Hematopoietic multipotent progenitor cell (in vitro differentiated cells): ENCODE measurements at places on chromosomes 5 and 9. TPM values are rescaled to one million over a fixed set of nuclear protein-coding genes. Genes with fewer than 3 reads are reported as not detected.
A peak's percentile ranks its signal among the peaks of the same experiment; 100 is the strongest.

GRCh38 chr9:89635816-89636215 is 31.0 kb downstream of the GADD45G start:
- DNase-seq: no peak

GRCh38 chr9:69976152-69976551 is 67.5 kb upstream of the MAMDC2 start:
- DNase-seq: no peak

GRCh38 chr5:34673463-34674125 is 17.5 kb downstream of the RAI14 start:
- DNase-seq: no peak

DNA sequence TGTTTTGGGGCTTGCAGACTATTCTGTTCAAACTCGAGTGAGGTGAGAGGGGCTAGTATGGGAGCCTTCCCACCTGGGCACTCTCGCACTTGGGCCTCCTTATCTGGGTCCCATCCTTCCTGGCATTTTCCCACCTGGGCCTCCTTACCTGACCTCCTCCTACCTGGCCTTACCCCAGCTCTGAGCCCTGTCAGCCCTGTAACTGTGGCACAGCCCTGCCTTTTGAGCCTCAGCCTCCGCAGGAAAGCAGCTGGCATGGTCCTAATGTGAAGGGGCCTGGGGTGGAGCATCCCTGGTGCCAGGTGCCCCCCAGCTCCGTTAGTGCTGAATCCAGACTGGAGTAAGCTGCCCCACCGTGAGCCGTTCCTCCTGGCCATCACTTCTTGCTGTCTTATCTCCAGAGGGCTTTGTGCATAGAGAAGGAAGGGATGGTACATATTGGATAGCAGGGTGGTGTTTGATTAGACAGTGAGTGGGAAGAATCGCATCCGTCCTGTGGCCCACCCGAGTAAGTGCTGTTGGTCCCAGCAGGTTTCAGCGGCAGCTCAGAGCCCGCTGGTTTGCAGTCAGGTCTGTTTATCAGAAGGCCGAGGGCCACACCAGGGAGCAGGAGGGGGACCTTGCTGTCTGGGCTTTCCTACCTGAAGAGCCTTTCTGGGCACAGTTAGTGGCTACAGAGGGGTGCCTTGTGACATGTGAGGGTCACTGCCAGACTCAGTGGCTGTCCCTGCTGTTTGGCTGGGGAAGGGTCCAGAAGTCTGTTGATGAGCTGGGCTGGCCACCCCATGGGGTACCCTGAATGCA is 76.5 kb downstream of the WNK2 start:
- no peak for DNase-seq

DNA sequence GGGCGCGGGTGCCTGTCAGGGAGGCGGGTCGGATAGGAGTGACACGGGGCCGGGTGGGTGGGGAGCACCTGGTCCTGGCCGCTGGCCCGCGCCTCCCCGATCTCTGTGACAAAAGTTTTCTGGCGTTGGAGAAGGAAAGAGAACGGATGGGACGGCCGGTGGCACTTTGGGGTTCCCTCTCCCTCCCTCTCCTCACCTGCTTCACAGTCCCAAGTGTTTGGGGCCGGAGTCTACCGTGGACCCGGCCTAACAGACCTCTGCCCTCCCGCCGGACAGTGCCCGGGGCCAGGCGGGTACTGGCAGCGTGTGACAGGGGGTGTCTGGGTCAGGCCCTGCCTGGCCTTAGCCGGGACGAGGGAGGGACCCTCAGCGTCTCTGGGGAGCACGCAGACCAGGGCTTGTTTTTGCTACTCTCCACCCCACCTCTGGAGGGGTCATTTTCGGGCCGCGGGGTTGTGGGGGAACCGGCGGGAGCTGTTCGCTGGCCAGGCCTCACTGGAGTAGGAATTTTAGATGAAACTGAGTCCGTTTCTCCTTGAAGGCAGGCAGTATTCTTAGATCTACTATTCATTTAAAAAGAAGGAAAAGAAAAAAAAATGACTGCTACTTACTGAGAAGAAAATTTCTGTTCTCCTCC is 1.7 kb downstream of the PRDM6 start:
- DNase-seq: no peak

The PCDHA1 gene
- not detected for total RNA-seq

DNA sequence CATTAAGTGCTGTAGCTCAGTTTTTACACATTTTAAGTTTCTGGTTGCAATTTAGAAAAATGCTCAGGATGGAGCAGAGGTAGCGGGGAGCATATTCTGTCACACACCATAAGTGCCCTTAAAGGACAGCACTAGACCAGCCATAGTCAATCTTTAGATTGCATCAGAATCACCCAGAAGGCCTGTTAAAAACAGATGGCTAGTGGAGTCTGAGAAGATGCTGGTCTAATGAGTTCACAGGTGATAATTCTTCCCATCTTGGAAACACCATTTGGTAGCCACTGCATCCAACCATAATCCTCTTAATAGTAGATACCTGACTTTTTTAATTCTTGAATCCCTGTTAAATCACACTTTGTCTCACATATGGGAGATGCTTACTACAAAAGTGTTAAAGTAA is 113.2 kb downstream of the CDH18 start:
- no peak for DNase-seq

GRCh38 chr5:133222979-133223378 is 171.2 kb downstream of the HSPA4 start:
- no peak for DNase-seq

- DNase-seq: no peak
These were observed 12.5 kb downstream of the ABL1 start for GRCh38 chr9:130847306-130848217.

- no peak for DNase-seq
These were observed 342.7 kb upstream of the RFX3 start for GRCh38 chr9:3868466-3868865.

GRCh38 chr9:83622433-83622938 is 457 bp upstream of the IDNK start:
- peak; percentile 74 for DNase-seq

GRCh38 chr9:33415501-33416038 is 13.2 kb upstream of the AQP7 start:
- peak; percentile 50 for DNase-seq

The DDX4 gene
- not detected for total RNA-seq

DNA sequence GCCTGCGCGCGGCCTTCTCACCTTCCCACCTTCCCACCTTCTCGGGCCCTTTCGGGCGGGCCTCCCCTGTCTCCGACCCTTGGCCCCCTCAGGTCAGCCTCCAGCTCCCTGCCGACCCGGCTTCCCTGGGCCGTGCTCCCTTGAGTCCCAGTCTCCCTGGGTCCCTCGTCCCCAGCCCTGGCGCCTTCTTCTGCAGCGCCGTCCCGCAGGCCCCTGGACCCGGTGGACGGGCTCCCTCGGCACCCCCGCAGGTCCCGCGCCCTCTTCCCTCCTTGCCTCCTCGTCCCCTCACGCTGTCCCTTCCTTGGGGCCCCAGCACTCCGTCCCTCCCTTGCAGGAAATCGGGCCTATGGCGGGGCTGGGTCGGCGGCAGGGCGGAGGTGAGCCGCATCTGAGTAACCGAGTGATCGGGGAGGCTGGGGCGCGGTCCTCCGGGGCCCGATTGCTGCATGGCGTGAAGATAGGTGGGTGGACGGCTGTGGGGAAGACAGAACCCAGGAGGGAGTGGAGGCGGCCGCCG is 7.6 kb downstream of the ARPC5L start:
- DNase-seq: no peak

DNA sequence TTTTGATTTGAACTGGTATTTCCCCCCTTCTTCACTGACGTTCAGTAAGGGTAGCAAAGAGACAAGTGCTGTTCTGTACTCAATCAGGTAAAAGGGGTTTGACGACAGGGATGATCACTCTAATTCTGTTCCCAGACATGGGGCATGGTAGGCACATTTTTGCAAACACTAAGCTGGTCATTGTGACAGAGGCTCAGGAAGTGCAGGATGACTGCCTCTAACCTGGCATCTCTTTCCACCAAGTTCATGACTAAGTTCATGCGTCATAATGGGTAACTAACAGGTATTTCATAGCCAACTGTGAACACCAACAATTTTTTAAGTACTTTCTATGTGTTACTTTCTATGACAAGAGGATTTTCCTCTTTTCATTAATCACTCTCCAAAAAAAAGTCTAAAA is 166.5 kb downstream of the MAPKAP1 start:
- DNase-seq: no peak

- no peak for DNase-seq
These were observed at the start of gene CLIC3 for GRCh38 chr9:136996361-136997292. CLIC3 (minus strand) TSS chr9:136996568; CDS start chr9:136996543, 25 bp downstream.

DNA sequence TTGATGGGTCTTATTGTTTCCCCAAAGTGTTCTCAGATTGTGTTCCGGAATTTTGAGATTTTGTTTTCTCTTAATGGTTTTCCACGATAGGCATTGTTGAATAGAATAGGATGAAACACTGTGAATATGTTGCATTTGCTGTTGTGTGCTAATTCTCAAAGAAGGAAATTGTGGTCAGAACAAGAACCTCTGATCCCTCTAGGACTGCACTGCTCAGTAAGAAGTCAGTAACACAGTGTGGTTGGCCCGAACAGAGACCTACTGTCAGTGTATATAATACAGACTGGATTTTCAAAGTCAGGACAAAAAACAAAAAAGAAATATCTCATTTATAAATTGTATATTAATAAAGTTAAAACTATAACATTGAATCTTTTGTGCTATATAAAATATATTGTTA is 494.8 kb downstream of the MAT2B start:
- peak; percentile 2 for DNase-seq

DNA sequence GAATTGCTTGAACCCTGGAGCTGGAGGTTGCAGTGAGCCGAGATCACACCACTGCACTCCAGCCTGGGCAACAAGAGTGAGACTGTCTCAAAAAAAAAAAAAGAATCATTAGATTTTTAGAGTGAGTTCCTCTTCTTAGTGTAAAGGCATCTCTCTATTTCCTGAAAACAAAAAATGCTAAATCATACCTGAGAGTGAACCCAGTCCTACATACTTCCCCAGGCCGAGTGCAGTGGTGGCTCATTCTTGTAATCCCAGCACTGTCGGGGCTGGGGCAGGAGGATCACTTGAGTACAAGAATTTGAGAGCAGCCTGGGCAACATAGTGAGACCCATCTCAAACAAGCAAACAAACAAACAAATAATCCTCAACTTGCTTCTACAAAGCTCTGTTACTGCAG is 38.2 kb upstream of the LPAR1 start:
- no peak for DNase-seq

The OR5C1 gene
- not detected for total RNA-seq

GRCh38 chr9:98491828-98492227 is 216.9 kb downstream of the GABBR2 start:
- no peak for DNase-seq

DNA sequence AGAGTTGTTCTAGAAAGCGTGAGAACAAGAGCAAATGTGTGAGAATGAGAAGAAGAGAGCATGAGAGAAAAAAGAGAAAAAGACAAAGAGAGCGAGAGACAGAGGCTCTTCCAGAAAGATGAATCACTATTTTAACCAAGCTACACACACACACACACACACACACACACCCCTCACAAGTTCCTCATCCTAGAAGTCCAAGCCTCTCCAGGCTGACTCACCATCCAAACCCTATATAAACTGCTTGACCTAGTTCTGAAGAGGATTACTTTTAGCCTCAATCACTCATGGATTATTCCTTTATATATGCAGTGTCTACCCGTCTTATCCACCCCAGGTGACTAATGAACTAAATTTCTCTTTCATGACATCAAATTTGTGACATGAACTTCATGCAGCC is 37.6 kb downstream of the C9orf57 start:
- peak; percentile 41 for DNase-seq

The LECT2 gene
- not detected for total RNA-seq

DNA sequence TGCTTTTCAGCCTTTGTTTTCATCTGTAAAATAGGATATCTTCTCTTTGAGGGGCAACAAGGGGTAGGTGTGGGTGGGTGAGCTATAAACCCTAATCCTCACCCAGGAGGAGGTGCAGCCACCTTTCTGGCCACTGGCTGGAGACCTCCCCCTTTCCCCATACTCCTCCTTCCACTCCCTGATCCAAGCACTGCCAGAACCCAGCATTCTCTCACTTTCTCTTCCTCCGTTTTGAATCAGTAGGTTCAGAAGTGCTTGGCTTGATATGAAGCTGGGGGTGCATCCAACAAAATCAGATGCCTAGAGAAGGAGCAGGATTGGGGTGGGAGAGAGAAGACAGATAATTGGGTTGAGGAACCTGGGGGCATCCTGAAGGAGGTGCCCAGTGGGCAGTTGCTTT is 6.8 kb upstream of the NSD1 start:
- no peak for DNase-seq

GRCh38 chr9:4382722-4383317 is 83.0 kb upstream of the GLIS3 start:
- DNase-seq: no peak

- DNase-seq: peak; percentile 78
These were observed 2.2 kb downstream of the AKNA start for GRCh38 chr9:114385397-114386181.

DNA sequence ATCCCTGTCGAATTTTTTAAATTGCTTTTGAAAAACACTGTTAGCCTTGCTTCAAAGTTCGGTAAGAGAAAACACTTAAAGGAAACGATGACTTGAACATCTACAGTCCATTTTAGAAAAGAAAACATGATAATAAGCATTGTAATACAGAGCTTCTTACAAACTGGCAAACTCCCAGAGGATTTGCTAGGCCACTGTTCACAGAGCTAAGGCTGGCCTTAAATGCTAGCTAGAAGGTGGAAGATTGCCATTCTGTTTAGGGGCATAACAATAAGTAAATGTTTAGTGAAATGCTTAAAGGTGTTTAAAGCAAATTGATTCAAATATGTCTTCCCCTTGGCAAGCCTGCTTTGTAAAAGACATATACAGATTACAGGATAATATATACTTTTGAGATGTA is 169.6 kb downstream of the TLE4 start:
- DNase-seq: no peak

The IFNA2 gene
- total RNA-seq: not detected

DNA sequence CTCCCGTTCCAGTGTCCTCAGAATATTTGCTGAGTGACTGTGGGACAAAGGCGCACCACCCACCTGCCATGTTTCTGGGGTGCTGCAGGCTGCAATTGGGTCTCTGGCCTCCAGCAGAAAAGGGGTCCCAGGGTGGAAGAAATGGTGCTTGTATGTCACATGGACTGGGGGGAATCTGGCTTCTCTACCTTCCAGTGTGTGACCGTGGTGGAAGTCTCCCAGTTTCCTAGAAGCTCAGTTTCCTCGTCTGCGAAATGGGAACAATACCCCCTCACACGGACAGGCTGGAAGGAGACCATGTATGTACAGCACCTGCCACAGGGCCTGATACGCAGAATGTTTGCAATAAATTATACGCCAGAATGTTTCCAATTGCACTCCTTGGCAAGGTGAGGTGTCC is 23.8 kb downstream of the CPLX2 start:
- DNase-seq: no peak

The VCAN gene
- 5.4 TPM for total RNA-seq

- no peak for DNase-seq
These were observed 6.4 kb downstream of the CMBL start for GRCh38 chr5:10301266-10301665.

- no peak for DNase-seq
These were observed 110.9 kb downstream of the FOXD1 start for GRCh38 chr5:73337586-73338255.

DNA sequence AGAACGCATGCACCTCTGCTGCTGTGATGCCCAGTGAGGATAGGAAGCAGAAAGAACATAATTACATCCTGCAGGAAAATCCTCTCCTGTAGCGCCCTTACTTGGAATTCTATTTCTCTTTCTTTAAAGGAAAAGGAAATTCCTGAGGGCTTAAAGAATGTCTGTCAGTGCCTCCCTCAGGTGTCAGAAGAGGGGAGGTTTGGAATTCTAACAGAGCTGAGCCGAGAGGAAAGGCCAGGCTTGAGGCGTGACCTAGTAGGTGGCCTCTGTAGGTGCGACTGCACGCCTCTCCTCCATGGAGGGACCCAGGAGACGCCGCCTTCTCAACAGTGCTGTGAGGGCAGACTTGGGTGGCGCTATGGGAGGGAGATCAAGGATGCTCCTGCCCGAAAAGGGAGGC is 55.9 kb upstream of the ERCC6L2 start:
- no peak for DNase-seq

The FYB1 gene
- 1.6 TPM for total RNA-seq

The CXXC5 gene
- total RNA-seq: 317 TPM
